ENCODE measurements at places on chromosomes 1 and 21.

DNA sequence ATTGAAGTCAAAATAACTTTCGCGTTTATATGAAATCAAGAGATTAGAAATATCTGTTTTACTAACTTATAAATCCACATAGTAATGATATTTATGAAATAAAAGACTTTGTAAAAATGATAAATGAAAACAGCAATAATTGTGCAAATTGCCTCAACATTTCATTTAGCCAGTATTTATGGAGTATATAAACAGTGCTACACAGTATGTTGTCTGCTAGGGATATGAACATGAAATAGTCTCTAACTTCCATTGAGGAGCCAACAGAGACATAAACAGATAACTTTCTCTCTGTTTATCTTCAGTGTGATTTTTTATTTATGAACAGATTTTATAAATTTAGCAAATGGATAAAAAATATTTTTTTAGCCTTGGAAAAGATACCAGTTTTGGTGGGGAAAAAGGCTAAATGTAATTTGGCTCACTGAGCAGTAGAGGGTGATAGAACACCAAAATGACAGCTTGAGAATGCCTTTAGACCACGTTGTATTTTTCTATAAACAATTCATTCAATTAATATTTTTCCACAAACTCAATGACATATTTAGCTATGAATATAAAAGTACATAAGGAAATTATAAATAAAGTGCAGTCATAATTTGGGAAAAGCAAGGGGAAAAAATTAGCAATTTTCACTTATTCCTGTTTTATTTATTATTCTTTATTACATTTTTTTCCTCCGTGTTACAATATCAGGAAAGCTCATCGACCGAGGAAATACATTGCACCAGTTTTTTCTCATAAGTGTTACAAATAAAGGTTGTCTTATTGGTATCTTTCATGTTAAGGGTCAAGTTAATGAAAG lies 47.5 kb upstream of the EEIG2 start:
- no peak for DNase-seq

DNA sequence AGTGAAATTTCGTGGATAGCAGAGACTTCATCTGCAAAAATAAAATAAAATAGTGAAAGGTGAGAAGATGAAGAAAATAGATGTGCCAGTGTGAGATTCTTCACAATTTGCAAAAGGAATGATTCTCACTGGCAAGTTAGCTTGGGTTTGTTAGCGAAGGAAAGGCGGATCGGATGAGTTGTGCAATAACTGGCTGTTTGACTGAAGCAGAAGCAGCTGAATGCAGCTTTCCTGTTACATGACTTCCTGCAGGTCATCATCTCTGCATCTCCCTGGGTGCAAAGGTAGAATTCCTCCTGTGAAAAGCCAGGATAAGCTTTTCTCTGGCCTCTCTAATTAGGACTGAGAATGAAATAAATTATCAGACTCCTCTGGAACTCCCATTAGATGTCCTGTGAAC lies 263.1 kb upstream of the CHRM3 start:
- no peak for DNase-seq

- DNase-seq, result no peak
Observed at GRCh38 chr1:90162216-90162615, 167.3 kb downstream of the ZNF326 start.

DNA sequence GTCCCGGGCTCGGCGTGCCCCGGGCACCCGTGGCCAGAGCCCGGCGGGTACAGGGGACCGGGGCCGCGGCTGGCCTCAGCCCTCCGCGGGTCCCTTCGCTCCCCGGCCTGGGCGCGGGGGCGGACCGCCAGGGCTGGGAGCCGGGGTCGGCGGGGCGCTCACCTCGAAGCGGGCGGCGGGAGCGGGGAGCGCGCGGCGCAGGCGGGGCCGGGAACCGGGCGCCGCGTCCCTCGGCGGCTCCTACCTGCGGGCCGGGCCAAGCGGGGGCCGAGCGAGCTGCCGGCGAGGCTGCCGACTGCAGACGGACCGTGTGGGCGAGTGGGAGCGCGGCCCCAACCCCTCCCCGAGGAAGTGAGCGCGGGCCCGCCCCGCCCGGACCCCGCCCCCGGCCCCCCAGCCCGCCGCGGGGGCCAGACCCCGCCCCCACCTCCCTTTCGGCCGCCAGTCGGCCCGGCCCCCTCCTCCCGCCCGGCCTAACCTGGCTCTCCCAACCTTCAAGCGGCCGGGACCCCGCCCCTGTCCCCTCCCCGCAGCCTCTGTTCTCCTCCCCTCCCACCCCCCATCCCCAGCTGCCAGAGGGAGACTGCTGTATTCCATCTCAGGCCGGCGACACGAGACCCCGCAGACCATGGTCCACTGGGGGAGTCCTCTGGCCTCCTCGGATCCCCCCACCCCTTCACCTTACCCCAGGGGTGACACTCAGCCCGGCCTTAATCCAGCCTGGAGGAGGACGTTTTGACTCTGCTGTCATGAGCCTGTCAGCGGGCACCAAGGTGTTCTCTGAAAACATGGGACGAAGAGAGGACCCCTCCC lies at the start of gene FHL3:
FHL3 (minus strand) TSS at position 320 of the 813 bp plus-strand sequence. CDS start 6,102 bp downstream, outside the sequence.
- peak; percentile 31 for DNase-seq

GRCh38 chr1:168365719-168366479 lies 85.2 kb downstream of the TBX19 start:
- no peak for DNase-seq

DNA sequence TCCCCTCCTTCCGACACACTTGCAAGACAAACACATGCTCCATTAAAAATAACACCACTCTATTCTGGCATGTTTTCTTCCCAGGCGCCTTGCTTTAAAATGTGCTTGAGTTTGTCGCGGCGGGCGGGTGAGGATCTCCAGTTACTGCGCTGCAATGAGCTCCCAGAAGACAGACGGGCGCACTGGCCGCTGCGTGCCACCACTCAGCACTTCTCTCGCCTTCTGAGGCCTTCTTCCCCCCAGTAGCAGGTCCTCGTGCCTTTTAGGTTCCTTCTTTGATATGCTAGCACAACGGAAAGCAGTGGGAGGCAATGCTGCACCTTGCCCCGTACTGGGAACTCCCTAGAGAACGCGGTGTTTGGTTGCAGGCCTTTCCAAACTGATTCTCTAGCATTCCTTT lies 279.5 kb upstream of the NR5A2 start:
- no peak for DNase-seq

DNA sequence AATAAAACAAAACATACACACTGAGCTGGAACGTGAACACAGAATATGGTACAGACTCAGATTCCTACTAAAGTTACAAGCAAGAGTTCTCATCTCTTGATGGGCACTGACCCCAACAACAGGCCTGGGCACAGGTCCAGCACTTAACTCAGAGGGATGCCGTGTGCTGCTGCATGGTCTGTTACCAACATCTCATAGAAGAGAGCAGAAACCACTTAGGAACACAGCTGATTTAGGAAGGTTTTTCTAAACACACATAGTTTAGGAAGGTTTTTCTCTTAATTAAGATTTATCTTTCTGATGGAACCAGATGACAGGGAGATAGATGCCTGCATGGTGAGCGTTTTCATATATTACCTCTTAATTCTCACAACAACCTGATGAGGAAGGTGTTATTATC lies 1.5 kb downstream of the GCLM start:
- no peak for DNase-seq

DNA sequence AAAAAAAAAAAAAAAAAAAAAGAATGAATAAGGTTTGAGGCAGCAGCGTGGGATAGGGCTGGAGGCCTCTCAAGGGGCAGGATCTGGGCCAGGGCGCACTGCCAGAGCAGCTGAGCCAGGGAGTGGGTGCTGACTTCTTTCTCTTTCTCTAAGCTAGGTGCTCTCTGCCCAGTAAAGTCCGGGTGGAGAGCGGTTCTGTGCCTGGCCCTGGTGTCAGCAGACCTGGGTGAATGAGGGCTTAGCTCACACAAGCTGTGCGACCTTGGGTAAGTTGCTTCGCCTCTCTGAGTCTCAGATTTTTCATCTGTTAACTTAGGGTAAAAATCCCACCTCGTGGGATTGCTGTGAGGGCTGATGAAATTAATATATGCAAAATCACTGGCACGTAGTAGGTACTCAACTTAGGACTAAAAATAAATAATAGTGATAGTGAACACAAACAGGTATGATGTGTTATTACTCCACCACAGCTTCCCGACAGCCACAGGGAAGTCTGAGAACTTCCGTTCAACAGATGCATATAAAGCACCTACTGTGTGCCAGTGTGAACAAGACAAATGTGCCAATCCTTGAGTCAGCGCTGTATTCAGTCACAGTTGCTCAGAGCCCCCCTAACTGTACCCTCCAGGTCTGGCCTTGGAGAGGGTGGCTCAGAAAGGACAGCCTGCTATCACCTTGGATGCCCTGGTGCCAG lies 2.0 kb upstream of the FAM131C start:
- no peak for DNase-seq

DNA sequence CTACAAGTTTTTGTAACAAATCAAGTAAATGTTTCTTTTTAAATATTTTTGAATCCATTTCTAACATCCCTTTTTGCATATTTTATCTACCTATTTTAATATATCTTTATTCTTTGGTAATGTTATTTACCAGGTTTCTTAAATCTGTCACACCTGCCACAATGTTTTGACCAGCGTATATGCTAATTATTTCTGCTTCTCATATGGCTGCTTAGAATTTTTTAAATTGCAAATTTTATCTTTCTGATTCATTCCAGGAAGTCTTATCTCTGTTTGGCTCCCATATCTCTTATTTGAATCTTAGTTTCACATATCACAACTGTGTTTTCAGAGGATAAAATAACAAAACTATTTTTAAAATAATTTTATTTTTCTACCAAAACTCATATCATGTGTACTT lies 1411.1 kb downstream of the KCNT2 start:
- no peak for DNase-seq

GRCh38 chr1:26438041-26438440 lies 5.9 kb downstream of the DHDDS start:
- no peak for DNase-seq

GRCh38 chr1:21508580-21509350 lies 458 bp upstream of the ALPL start:
- peak; percentile 59 for DNase-seq

GRCh38 chr1:243364866-243365265 lies 109.0 kb downstream of the SDCCAG8 start:
- DNase-seq, result no peak

- DNase-seq, result no peak
Observed at GRCh38 chr1:25731148-25731547, 68.8 kb upstream of the SELENON start.

DNA sequence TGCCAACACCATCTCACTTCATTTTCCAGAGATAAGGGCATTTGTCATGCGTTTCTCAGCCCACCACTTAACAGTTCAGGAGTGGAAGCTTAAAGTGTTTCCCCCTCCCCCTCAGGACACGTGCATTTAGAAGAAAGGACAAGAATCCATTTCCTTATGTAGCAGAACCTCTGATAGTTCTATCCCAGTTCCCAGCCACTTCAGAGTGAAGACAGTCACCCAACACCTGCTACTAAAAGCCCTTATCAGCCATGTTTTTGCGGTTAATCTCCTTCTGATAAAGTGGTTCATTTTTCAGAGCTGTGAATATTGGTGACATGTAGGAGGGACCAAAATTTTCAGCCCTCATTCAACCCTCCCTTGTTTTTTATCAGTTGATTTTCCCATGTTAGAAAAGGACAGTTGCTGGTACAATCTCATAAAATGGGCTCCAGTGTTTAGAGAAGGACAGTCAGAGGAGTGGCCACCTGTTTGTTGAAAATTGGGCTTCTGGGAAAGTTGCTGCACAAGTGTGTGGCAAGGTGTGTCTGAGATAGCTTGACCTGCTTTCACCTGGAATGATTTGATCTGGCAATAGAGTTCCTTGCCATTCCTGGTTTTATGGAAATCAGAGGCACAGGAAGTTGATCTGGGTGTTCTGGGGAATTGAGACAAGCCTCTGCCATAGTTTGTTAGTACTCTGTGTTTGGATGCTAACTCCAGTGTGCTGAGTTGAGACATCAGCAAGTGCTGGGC lies 114.0 kb downstream of the PPP1R12B start:
- no peak for DNase-seq

GRCh38 chr1:42952303-42953001 lies 6.2 kb downstream of the SLC2A1 start:
- DNase-seq, result no peak

DNA sequence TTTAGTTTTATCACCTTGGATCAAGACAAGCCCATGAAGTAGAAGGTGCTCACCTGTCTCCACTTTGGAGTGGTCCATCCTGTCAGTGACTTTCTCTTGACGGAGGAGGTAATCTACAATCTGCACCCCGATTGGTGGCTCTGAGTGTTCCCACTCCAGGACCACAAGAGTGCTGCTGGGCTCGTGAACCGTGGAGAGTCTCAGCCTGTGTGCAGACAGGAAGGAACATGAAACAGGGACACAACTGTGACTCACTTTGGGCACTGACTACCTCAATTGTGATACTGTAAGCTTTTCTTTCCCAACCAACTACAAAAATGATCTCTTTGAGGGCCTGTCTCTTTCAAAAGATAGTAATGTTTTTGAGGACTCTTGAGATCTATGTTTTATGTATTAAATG lies 280.2 kb downstream of the ASTN1 start:
- DNase-seq, result no peak

GRCh38 chr21:14762327-14762726 lies 216.2 kb upstream of the SAMSN1 start:
- no peak for DNase-seq

DNA sequence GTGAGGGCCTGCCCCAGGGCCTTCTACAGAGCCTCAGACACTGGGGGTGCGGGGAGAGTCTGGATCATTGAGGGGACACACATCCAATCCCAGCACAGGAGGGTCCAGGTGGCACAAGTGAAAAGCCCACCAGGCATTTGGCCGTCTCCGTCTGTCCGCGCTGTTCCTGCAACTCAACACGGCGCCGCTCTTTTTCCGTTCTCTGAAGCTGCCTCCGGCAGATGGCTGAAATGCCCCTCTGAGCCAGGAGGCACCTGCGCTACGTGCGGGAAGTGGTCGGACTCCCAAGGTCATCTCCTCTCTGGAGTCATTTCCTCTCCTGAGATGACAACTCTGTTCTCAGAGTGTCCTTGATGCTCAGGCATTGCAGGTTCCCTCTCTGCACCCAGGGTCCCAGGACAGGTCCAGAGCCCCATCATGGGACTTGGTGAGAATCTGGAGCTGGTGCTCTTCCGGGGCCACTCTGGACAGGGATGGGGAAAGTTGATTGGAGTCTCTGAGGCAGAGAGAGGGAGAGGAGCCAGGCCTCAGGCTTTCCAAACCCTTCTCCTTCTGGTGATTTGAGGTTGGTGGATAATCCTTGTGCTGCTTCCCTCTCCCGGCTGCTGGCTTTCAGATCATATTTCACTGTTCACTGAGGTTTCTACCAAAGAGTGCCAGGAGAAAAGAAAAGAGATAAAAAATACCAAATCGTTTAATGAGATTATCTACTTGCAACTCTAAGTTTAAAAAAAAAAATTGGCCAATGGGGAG lies 14.0 kb upstream of the MIXL1 start:
- DNase-seq, result no peak

Data from T-helper 9 cell (primary cell).